Sigmoid colon (tissue), 7 donors: ENCODE measurements at places on chromosomes 2 and 18. TPM values are rescaled to one million over a fixed set of nuclear protein-coding genes. Genes with fewer than 3 reads are reported as not detected.

Gene YES1
- total RNA-seq = 117 TPM

Gene CCDC138
- total RNA-seq = 3.3 TPM

Gene IL36A
- not detected for total RNA-seq

Gene ABCG5
- total RNA-seq = not detected

Gene ACVR1C
- 1.9 TPM for total RNA-seq

Gene TMEM37
- total RNA-seq = 4.1 TPM

Gene MPP4
- not detected for total RNA-seq

Gene NGEF
- total RNA-seq = 0.36 TPM

Gene WDR35
- 11.4 TPM for total RNA-seq

Gene GKN2
- total RNA-seq = not detected

Gene BCL11A
- total RNA-seq = 22.1 TPM

Gene HOXD11
- 25.3 TPM for total RNA-seq

Gene PDE11A
- total RNA-seq = 4.3 TPM

Gene MAL
- 7.6 TPM for total RNA-seq

GRCh38 chr2:48940606-48941005, 185.1 kb upstream of the LHCGR start:
- no peak for DNase-seq

DNA sequence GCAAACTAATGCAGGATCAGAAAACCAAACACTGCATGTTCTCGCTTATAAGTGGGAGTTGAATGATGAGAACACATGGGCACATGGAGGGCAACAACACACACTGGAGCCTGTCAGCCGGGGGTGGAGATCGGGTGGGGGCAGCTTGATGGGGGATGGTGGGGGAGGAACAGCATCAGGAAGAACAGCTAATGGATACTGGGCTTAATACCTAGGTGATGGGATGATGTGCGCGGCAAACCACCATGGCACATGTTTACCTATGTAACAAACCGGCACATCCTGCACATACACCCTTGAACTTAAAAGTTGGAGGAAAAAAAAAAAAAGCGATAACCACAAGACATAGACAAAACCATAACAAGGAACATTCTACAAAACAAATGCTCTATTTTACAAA, 10.4 kb downstream of the CHMP3 start:
- no peak for DNase-seq

GRCh38 chr2:81266106-81266505, 961.6 kb upstream of the LRRTM1 start:
- no peak for DNase-seq

GRCh38 chr18:36107477-36107876, 21.7 kb downstream of the SLC39A6 start:
- DNase-seq = no peak

DNA sequence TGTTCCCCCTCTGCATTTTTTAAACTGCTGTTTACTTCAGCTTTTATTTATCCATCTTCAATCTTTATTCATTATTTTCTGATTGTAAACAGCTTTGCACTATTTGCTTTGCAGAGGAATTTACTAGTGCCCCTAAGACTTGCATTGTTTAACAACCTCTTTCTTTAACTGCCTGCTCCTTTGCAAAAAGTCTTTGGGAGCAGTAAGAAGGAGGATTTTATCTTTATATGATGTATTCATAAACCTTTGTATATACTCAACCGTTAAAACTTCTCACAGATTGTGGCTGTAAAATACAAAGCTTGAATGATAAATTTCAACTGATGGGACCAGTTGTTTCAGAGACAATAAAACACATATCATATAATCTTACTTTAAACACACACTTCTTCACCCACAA, 20.1 kb upstream of the VIT start:
- no peak for DNase-seq

DNA sequence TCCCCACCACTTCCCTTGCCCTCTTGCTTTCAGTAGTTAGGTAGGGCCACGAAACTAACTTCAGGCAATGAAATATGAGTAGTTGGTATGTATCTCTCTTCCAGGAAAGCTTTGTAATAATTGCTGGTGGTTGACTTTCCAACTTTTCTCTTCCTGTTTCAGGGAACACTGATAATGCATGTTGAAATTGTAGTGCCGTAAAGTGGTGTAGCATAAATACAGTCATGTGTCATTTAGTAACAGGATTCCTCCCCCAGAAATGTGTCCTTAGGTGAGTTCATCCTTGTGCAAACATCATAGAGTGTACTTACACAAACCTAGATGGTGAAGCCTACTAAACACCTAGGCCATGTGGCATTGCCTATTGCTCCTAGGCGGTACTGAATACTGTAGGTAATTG, 429.2 kb downstream of the PID1 start:
- DNase-seq = no peak

- peak; percentile 58 for DNase-seq
Observed at GRCh38 chr2:87403893-87404175, 344.1 kb upstream of the PLGLB2 start.

GRCh38 chr2:121244616-121245015, 40.4 kb downstream of the TFCP2L1 start:
- DNase-seq = no peak

- DNase-seq = no peak
Observed at GRCh38 chr2:173550143-173550542, 195.5 kb downstream of the CDCA7 start.

DNA sequence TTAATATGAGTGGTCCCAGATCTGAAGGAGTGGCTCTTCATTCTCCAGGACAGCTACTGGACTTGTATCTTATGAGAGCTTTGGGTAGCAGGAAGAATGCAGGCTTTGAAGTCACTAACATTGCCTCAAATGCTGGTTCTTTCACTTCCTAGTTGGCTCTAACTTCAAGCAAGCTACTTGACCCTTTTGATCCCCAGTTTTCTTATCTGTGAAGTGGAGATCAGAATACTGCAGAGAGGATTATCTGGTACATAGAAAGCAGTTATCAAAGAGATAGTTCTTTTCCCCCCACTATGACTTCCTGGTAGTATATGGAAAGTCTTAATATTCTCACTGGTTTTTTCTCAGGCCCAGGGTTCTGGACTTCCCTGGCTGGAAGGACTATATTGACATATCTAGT, 3.4 kb upstream of the PLCL1 start:
- DNase-seq = no peak

DNA sequence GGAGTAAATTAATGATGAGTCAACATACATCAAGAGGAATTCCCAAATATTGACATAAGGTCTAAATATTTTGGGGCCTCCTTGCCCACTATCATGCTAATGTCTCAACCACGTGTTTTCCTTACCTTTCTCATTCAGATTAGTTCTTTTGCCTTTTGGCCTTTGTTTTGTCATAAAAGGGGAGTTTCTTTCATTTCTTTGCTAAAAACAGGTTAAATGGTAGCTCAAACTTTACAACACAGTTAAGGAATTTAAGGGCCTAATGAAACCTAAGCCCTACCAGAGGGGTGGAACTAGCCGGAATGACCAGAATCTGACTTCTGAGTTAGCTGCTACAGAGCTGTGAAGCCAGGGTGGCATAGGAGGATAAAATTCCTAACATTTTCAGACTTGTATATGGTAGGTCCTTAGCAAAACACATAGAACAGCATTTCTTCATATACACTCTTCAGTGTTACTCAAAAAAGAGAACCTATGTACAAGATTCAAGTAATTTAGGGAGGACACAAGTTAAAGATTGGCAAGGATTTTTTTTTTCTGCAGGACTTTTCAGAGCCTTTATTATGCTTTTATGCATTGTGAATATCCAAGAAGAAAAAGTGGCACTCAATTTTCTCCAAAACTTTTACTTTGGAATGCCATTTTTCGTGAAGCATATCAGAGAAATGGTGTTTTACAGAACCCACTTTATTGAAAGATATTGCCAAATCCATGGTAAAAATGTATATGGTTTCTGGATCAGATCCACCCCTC, 633.1 kb downstream of the ARHGAP15 start:
- DNase-seq = no peak

GRCh38 chr18:57749604-57749970, 53.5 kb downstream of the ATP8B1 start:
- no peak for DNase-seq

GRCh38 chr2:118940486-118941120, 1.4 kb upstream of the MARCO start:
- peak; percentile 71 for DNase-seq

GRCh38 chr2:142290931-142291330, 160.1 kb upstream of the LRP1B start:
- DNase-seq = no peak

DNA sequence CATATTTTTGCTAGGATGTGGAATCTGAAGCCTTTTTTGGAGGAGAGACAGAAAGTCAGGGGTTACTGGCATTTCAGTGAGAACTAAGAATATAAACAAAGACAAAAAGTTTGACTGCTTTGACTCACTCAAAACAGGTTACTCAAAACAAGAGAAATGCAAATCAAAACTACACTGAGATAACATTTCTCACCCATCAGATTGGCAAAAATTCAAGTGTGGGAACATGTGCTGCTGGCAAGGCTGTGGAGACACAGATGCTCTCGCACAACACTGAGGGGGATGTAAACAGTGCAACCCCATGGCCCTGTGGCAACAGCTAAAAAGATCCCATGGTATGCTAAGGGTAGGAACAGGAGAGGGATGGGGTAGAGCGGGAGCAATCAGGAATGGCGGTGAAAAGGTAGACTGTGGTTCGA, 86.6 kb downstream of the DTNB start:
- DNase-seq = no peak

- DNase-seq = no peak
Observed at GRCh38 chr18:26535630-26536029, 12.7 kb downstream of the KCTD1 start.

DNA sequence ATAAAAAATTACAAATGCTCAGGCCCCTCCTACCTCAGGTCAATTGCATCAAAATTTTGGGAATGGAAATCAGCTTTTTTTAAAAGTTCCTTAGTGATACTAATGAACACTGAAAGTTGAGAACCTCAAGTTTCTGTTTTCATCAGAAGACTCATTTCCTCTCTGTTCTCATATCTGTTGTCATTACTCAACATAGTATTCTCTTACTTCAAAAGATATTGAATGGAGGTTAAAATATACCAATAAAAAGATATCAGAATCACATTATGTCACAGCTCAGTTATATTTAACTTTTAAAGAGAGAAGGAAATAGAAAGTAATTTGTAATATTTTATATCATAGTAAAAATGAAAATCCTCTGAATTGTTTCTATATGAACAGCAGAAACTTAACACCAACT, 959.4 kb upstream of the LRRTM1 start:
- no peak for DNase-seq

DNA sequence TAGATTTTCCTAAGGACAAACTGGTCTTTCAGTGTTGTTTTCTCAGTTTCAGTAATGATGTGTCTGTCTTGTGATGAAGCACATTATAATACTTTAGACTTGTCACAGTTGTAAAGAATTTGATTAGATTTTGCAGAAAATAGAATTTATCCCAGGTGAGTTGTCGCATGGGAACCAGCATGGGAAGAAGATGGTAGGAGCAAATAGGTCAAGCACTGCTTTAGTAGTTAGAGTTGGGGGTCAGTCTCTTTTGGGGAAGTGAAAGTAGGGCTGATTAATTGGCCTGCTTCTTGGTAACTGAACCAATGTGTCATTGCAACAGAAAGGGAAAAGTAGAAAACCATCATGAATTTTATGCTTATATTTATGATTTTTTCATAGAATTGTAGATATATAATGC, 153.2 kb upstream of the MYO3B start:
- no peak for DNase-seq

GRCh38 chr2:24508878-24509277, 17.8 kb downstream of the NCOA1 start:
- DNase-seq = no peak

DNA sequence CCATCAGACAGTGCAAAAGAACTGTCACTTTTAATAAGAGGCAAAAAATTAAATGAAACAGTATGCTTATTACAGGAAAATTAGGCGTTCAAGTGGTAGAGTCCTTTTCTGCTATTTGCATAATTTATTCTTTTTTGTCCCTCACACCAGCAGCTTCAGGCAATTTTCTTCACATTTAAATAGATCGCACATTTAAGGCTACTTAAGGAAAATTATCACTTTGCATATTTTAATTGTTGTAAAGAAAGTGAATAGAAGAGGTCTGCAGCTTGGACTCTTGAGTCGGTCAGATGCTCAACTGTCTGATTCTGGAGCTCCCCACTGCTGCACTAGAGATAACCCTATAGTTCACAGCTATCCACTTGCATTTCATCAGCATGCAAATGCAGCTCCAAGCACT, 141.3 kb downstream of the FIGN start:
- DNase-seq = no peak

DNA sequence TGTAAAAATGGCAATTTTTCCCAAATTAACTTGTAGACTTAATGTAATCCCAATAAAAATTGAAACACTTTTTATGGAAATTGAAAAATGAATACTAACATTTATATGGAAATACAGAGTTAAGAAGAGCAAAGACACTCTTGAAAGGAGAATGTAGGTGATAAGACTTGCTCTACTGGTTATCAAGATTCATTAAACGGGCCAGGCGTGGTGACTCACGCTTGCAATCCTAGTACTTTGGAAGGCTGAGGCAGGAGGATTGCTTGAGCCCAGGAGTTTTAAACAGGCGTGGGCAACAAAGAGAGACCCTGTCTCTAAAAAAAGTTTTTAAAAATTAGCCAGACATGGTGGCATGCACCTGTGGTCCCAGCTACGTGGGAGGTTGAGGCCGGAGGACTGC, 29.5 kb upstream of the ZNF396 start:
- DNase-seq = no peak
